ENCODE measurements at places on chromosomes 7 and 10.

DNA sequence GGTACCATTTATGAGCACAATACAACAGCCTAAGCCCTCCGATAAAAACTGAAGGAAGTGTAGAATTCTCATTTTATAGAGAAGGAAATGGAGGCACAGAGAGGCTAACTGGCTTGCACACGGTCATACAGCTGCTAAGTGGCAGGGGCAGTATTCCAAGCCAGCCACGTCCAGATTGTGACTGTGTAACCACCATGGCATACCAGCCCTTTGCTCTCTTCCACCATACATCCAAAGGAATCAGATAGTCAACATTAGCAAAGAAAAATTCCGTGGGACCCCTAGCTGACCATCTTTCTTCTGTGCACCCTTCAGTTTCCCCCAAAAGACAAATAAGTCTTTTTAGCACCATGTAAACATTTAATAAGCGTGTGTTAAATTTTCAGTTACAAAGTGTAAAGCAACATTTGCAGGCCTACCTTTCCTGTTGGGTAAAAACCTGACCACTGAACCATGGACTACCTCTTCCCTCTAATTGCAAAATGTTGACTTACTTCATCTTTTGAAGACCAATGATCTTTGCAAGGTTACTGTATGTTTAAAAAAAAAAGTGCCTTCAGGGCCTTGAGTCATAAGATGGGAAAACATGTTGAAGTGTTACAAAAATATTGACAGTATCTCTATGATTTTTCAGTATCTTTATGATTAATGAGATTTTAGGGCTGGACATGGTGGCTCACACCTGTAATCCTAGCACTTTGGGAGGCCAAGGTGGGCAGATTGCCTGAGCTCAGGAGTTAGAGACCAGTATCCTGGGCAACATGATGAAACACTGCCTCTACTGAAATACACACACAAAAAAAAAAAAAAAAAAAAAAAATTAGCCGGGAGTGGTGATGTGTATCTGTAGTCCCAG, 24.3 kb upstream of the PDZD8 start:
- no peak for DNase-seq

DNA sequence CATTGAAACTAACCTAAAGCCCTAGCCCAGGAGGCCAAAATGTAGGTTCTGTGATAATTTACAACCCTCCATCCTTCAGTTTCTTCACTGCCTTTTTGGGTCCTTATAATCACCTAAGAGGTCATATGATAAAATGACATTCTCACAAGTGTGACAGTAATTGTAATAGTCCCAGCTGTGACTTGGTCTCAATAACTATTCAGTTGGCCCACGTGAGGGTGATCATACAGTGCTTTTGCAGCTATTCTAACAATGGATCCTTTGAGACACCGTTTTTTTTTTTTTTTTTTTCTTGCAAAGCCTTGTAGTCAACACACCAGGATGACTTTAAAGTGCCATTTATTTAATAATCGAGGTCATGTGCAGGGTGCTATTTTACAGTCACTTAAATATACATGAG, 760.0 kb downstream of the PHTF2 start:
- DNase-seq, result no peak

GRCh38 chr7:123237-123636, 69.1 kb upstream of the FAM20C start:
- DNase-seq, result no peak

GRCh38 chr7:120819861-120820260, 38.1 kb downstream of the TSPAN12 start:
- no peak for DNase-seq

DNA sequence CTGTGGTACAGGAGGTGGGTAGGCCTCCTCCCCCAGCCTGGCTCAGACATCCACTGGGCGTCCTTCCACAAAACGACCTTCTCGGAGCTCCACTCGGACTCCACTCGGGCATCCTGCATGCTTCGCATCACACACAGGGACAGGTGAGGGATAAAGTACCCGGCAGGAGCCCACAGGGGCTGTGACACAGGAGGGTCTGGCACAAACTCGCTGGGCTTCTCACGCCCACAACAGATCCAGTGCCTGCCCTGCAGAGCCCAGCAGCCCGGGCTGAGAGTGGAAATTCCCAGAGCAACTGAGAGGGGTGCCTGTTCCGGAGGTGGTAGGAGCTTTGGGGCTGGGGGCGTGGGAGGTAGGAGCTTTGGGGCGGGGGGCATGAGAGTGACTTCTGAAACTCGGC, 108.4 kb downstream of the MKI67 start:
- no peak for DNase-seq

- DNase-seq, result no peak
These were observed 208.0 kb downstream of the ZNF365 start for GRCh38 chr10:62582101-62582705.

DNA sequence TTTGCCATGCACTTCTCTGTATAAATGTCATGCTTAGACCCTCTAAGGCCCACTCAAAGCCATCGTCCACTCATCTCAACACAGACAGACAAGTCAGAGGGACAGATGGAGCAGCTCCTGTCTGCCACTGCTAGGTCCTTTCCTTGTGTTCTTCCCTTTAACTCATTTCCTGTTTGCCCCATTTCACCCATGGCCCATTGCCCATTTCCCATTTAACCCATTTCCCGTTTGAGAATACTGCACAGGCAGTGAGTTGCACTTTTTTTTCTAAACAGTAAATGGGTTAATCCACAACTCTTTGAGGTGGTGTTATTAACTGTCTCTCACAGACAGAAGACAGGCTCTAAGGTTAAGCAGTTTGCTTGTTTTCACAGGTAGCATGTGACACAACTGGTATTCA, 179.3 kb downstream of the NPSR1 start:
- DNase-seq, result no peak

GRCh38 chr7:77653572-77653971, 42.7 kb upstream of the RSBN1L start:
- no peak for DNase-seq

- DNase-seq, result no peak
These were observed 285.7 kb downstream of the ZEB1 start for GRCh38 chr10:31604646-31605170.

- DNase-seq, result no peak
These were observed 71.7 kb downstream of the TAF3 start for GRCh38 chr10:7889947-7890542.

GRCh38 chr10:123890756-123891143, 857 bp downstream of the CPXM2 start:
- DNase-seq, result no peak

- no peak for DNase-seq
These were observed 45.4 kb upstream of the CACNB2 start for GRCh38 chr10:18094793-18095192.

DNA sequence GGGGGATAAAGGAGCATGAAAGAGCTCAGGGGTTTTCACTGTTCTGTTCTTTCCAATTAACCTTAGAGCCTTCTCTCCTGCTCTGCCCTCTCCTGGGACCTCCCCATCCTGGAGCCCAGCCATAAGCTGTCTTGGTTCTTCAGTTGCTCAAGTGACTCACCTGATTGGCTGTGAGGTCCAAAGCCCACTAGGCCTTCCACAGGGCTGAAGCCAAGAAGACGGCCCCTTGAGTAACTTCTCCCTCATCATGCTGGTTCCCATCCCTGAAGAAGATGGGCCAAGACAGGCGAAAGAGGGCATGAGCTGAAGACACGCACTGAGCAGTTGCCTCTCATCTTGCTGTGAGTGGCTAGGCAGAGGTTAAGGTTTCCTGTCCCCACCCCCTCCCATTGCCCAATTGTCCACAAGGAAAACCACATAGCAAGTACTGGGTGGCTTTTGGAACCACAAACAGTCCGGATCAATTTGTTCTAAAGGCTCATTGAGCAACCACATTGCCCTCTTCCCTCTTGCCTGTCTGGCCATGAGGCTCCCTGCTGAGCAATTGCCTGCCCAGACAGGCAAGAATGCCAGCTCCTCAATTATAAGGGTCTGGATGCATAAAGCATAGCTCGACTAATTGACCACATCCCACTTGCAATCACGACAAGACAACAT, 43.9 kb upstream of the GPAM start:
- no peak for DNase-seq

DNA sequence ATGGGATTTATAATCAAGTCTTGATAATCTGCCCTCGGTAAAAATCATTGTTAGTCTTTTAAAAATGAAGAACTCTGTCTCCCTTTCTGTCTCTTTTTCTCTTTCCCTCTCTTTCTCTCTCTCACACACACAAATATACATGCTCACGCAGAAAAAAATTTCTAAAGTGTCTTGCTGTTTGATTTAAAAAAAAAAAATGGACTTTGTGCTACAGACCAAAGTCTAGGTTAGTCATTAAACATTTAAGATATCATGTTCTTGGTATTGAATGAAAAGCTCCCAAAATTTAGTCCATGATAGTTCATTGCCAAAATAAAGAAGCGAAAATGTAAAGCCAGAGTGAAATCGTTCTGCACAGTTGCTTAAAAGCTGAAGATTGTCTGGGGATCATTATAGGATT, 665.8 kb downstream of the SORCS1 start:
- DNase-seq, result no peak

- peak; percentile 61 for DNase-seq
These were observed 43.4 kb downstream of the LDB3 start for GRCh38 chr10:86711513-86712316.

- DNase-seq, result no peak
These were observed 59.7 kb downstream of the HIP1 start for GRCh38 chr7:75679060-75679459.

DNA sequence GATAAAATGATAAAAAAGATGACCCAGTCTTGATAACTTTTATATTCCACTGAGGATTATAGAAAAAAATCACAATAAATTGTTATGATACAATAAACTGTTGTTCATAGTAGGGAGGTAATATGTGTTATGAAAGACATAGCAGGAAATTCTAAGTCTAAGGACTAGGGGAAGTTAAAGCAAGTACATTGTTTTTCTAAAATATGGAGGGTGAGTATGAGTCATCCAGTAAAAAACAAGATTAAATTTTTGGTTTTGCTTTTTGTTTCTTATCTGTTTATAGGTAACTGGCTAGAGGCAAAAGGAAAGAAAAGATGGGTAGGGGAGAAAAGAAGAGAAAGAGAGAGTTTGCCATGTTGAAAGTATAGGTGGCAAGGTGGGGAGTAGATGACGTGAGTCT, 188.4 kb downstream of the POLR1F start:
- DNase-seq, result no peak

DNA sequence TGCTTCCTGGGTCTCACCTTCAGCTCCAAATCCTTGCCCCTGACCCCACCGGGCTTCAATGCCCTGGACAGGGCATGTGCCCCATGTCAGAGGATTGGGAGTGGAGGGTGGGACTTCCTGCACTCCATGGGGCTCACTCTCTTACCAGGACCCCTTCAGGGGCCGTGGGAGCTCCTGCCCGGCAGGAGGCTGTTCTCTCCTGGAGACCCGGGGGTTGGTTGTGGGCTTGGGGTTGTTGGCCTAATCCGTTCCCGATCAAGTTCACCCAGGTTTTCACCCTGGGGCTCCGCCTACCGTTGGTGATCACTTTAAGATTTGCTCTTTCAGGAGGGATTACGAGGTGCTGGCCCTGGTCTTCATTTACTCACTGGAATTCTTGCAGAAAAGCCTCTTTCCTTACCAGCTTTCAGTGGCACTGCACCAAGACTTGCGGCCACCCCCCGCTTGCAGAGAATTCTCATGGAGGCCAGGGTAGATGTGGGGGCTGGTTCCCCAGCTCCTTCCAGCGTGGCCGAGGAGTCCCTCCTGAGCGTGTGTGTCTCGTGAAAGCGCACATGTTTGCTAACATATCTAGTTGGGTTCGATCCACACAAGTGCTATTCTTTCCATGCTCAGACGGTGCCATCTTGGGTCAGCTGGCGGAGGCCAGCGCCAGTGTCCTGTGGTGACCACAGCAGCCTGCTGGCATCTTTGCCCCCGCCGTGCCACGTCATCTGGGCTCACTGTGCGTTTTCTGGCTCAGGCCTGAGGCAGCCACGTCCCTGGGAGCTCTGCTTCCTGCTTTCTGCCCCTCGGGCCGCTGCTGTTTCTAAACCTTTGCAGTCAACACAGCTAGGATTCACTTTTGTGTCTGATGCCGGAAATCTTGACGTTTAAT, 15.6 kb downstream of the PWWP2B start:
- no peak for DNase-seq

- no peak for DNase-seq
These were observed 42.2 kb upstream of the TCF7L2 start for GRCh38 chr10:112907893-112908292.

DNA sequence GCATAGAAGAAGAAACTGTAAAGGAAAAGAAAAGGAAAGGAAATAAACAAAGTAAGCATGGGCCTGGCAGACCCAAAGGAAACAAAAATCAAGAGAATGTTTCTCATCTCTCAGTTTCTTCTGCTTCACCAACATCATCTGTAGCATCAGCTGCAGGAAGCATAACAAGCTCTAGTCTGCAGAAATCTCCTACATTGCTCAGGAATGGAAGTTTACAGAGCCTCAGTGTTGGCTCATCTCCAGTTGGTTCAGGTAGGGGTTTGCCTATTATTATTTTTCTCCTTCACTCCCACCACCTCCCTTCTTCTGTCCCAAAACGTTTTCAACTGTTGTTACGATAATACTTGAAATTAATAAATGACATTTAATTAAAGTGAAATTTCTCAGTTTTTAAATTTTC, 139.6 kb downstream of the MLLT10 start:
- no peak for DNase-seq

- DNase-seq, result no peak
These were observed 66.3 kb upstream of the ZRANB1 start for GRCh38 chr10:124875596-124875995.

DNA sequence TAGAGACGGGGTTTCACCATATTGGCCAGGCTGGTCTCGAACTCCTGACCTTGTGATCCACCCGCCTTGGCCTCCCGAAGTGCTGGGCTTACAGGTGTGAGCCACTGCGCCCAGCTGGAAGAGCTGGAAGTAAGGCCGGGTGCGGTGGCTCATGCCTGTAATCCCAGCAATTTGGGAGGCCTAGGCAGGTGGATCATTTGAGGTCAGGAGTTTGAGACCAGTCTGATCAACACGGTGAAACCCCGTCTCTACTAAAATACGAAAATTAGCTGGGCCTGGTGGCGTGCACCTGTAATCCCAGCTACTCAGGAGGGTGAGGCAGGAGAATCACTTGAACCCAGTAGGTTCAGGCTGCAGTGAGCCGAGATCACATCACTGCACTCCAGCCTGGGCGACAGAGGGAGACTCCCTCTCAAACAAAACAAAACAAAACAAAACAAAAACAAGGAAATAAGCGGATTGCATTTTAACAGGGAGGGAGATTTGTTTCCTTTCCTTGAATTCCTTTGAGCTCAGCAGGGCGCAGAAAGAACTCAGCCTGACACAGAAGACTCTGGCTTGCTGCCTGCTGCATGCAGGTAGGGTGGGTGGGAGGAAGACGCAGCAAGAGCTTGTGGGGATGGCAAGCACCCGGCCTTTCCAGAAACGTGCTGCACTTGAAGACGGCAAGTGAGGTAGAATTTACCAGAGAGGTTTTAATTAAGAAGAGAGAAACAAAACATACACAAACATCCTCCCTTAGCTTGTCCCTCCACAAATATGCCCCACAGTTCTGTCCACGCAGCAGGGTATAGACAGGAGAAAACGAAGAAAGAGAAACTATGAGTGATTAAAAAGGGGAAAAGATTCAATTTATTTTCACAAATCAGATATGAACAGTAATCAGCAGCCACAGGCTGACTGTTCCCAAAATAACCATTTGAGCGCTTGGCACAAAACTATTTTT, 148.0 kb downstream of the RNF216 start:
- DNase-seq, result no peak
